ENCODE measurements at places on chromosomes 12 and 14. TPM values are rescaled to one million over a fixed set of nuclear protein-coding genes. Genes with fewer than 3 reads are reported as not detected.

Gene LRIG3
- total RNA-seq = 6.8 TPM

GRCh38 chr12:90024262-90024661, 315.6 kb upstream of the ATP2B1 start:
- DNase-seq = no peak

GRCh38 chr12:103128862-103129501, 171.5 kb downstream of the ASCL1 start:
- no peak for DNase-seq

DNA sequence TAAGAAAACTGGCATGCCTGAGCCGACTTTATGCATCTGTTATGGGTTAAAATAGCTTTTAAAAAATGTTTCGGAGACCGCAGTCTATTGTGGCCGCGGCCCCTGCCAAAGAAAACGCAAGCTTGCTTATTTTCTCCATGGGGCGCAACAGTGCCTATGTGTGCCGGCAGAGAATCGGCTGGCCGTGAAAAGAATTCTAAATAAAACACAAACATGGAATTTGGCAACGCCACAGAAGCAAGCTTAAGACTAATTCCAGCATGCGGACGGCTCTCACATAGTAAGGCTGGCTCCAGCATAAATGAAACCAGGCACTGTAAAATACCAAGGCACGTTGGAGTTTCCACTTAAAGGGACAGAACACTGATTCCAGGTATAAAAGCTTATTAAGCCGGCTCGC, 56.7 kb downstream of the BCL11B start:
- DNase-seq = no peak

GRCh38 chr12:58105225-58106119, 164.1 kb downstream of the ATP23 start:
- DNase-seq = no peak

Measured in heart left ventricle (tissue), 16 donors.